ENCODE measurements at places on chromosomes 4 and X.
A peak's percentile ranks its signal among the peaks of the same experiment; 100 is the strongest.

- DNase-seq = no peak
Measured at GRCh38 chr4:6639137-6639680, 1.3 kb upstream of the MRFAP1 start.

- peak; percentile 5 for DNase-seq
Measured at GRCh38 chr4:40550948-40551462, 78.7 kb downstream of the RBM47 start.

- no peak for DNase-seq
Measured at GRCh38 chrX:132778917-132779316, 179.5 kb downstream of the HS6ST2 start.

DNA sequence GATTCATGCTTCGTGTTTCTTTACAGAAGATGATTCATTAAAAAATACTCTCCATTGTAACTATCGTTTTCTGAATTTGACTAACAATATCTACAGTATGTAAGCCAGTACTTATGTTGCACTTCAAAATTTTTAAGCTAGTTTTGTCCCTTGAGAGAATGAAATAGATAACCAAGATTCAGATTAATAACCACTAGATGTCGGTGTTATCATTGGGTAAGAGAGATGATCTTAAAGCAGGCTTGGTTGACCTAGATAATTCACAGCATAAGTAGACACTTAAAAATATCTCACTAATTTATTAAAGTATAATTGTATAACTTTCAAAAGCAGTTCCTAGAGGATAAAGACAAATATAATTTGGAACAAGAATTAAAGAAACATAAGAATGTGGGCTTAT, 430.9 kb downstream of the C4orf33 start:
- DNase-seq = no peak

DNA sequence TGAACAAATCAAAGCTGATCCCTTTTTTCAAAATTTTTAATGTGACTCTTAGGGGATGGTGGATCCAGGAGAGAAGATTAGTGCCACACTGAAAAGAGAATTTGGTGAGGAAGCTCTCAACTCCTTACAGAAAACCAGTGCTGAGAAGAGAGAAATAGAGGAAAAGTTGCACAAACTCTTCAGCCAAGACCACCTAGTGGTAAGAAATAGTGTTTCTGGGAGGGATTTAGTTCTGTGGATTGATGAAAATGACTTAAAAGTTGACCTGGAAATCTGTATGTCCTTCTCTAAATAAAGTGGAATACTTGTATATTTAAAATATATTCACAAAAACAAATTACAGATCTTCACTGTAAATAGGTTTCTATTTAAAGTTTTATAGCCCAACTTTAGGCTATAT, 29.2 kb downstream of the NUDT9 start:
- DNase-seq = no peak

GRCh38 chrX:26100421-26100920, 37.7 kb upstream of the MAGEB18 start:
- DNase-seq = no peak

- DNase-seq = peak; percentile 90
Measured at GRCh38 chr4:39638354-39639239, at the start of gene SMIM14. Gene SMIM14 (minus strand): TSS chr4:39638865. CDS start chr4:39605145, 33,720 bp downstream.

DNA sequence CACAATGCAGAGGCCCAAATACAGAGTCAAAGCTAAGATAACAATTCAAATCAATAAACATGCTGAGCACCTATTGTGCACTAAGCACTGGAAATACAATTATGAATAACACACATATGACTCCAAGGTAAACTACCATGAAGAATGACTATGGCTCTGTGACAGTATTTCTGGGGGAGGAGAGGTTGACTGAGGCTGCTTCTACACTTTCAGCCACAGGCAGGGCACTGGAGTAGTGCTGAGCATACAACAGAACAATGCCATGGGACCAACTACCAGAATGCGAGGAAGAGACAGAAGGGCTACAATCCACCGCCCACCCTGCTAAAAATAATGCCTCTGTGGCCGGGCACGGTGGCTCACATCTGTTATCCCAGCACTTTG, 13.7 kb downstream of the TEC start:
- no peak for DNase-seq
